Breast epithelium (tissue), 4 donors: ENCODE measurements at places on chromosomes 4 and X. TPM values are rescaled to one million over a fixed set of nuclear protein-coding genes. Genes with fewer than 3 reads are reported as not detected.

- DNase-seq: no peak
Observed at GRCh38 chr4:6134612-6135220, 65.6 kb downstream of the JAKMIP1 start.

DNA sequence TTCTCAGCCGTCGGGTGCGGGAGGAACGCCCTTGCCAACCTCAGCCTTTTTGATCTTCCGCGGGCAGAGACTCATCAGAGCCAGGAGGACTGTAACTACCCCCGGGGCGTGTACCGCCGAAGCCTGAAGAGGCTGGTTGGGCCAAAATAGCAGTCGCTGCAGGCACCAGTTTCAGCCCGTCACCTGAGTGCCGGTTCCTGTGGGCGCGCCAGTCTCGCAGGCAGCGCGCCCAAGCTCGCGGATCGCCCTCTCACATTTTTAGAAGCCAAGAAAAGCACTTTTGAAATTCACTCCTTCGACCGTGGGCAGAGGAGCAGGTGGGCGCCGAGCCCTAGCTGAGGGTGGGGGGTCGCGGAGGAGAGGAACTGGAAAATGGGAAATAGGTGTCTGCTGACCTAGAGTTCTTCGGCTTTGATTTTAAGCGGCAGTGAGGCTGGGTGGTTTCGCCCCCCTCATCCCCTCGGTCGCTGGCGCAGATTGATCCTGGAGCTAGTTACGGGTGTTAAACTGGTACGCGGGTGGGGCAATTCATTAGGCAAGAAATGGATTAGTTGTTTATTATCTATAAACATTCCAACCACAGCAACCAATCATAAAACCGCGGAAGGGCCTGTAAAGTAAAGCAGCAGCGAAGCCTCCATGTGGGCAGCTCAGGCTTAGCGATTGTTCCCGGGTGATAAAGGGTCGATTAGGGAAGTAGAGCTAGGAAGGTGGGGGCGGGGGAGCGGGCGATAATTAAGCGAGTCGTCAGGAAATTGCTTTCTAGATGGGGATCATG lies 69.2 kb downstream of the FBXO8 start:
- no peak for DNase-seq

- no peak for DNase-seq
Observed at GRCh38 chr4:151315212-151315886, 10.1 kb downstream of the SH3D19 start.

- no peak for DNase-seq
Observed at GRCh38 chrX:43880425-43880824, 1.8 kb downstream of the MAOB start.

GRCh38 chrX:147884958-147885357 lies 26.8 kb upstream of the FMR1 start:
- no peak for DNase-seq

DNA sequence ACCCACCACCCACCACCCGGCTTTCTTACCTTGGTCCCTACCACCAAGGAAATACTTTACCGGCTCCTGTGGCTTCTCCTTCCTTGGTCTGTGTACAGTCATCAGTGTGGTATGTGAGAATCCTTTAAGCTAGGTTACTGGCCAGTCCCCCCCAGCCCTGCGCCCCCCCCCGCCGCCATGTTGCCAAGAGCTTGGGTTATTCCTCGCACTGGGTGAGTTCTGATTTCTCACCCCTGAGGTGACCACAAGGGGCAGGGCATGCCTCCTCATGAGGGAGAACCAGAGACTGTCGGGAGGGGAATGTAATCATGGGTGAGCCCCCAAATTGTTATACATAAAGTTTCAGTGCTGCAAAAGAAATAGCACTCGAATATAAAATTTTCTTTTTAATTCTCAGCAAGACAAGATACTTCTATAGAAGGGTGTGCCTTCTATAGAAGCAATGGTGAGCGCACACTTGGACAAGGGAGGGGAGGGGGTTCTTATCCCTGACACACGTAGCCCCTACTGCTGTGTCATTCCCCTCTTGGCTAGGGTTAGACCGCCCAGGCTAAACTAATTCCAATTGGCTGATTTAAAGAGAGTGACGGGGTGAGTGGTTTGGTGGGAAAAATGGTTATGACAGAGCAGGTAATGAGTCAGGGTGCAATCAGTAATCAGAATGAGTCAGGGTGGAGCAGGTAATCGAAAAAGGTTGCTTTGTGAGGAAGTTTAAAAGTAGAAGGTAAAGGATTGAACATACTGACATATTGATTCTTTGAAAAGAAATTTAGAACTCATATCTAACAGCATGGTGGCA lies 133.2 kb downstream of the KDM6A start:
- DNase-seq: no peak

DNA sequence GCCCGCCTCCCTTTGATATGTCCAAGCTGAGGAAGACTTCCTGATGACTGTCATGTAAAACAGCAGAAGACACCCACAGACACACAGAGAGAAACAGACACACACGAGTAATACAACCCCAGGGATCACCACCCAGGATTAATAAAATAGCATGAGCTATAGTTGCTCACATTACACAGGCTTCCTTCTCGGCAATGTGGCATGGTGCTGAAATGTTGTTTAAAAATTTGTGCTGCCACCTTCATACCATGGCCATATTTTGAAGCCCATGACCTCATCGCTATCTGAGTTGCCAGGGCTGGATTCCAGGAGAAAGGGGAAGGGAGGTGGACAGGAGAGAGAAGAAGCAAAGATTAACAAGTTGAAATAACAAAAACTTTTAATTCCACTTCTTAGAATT lies 111.7 kb downstream of the SYNPO2 start:
- DNase-seq: no peak

DNA sequence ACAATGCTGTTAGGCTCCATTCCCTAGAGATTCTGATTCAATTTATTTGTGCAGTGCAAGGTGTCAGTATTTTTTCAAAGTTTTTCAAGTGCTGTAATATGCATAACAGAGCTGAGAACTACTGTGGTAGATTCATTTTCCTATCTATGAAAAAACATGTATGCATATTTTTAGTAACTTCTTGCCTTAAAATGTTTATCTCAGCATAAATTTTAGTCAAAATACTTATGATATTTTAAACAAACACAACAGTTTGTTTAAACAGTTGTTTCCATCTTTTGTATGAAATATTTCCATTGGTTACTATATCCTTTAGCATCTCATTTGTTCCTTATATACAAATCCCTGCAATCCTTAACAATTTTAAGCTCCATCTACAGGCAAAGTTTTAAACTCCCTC lies 624.8 kb upstream of the ADGRL3 start:
- no peak for DNase-seq

DNA sequence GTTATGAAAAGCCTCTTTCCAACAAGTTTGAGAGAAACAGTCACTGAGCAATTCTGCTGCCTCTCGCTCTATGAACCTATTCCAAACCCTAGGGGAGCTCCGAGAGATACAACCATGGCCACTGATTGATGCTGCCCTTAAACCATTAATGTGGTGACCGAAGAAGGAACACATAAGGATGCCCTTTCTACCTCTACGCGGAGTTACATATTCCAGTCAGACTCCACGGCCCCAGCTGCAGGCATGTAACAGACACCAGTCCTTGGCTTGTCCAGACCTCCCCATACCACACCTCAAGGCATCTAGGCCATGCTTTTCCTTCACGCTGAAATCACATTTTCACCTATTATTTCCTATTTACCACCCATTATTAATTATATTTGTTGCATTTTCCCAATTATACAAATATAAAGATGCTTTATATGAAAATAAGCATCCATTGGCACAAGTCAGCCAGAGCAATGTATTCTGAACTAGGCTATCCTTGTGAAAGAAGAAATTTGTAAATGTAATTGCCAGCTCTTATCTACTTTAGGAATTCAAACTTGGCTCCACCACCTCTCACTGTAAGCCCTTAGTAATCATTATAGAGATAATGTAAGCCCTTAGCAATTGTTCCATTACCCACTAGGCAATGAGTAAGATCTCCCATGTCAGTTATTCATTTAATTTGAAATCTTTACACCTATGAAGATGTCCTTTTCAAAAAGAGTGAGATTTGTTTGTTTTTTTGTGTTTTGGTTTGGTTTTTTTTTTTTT lies 338.4 kb downstream of the NR3C2 start:
- DNase-seq: no peak

Gene IL2RG
- 5.1 TPM for total RNA-seq

Gene FUNDC2
- total RNA-seq: 81.0 TPM

Gene HTR2C
- total RNA-seq: not detected

Gene SLC9B1
- 1.3 TPM for total RNA-seq

Gene SLC49A3
- 18.3 TPM for total RNA-seq

Gene FRG2
- not detected for total RNA-seq

Gene STS
- 9.8 TPM for total RNA-seq
